ENCODE measurements at places on chromosomes 16 and 17. TPM values are rescaled to one million over a fixed set of nuclear protein-coding genes. Genes with fewer than 3 reads are reported as not detected.

TMIGD1 gene
- not detected for total RNA-seq

BAIAP3 gene
- total RNA-seq = 1.2 TPM

AIPL1 gene
- not detected for total RNA-seq

MYO15A gene
- total RNA-seq = 0.21 TPM

GGT6 gene
- total RNA-seq = 0.07 TPM

All from kidney epithelial cell (primary cell).